Activated naive CD4-positive, alpha-beta T cell treated with Interleukin-2 at 50 U/mL for 16 hours (primary cell): ENCODE measurements at places on chromosomes 1 and 21.

- no peak for DNase-seq
Measured at GRCh38 chr1:1421147-1421906, at the start of gene ANKRD65. ANKRD65 (minus strand) TSS chr1:1421276; CDS start chr1:1421005, 271 bp downstream.

GRCh38 chr1:229058111-229058561, 212.8 kb upstream of the RAB4A start:
- peak; percentile 45 for DNase-seq

DNA sequence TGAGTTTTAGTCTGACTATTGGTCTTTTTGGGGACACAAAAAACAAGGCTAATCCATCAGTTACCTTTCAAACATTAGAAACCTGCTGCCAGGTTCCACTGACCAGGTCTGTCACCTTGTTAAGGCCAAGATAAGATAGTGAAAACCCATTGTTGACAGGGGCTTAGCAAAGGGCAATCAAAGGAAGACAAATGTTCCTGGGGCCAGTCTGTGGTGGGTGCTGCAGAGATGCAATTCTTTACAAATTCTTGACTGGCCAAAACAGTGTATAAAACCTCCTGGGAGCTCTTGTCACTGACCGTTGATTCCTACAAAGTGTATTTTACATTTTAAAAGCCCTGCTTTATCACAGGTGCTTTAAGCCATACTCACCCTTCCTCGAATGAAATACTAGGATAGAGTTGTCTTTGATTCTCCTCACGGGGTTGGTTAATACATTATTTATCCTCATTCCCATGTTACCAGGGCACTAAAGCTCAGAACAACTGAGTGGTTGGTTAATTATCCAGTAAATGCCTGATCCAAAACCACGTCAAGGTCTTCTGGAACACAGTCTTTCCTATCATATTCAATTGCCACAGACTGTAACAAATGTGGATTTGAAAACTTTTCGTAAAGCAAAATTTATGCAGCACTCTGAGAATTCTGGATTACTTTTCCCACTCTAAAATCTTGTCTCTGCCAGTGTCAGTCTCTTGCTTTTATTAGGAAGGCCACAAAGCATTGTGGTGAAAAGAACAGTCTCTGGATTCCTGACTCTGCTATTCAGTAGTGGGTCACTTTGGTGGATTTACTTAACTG, 77.2 kb downstream of the NRIP1 start:
- DNase-seq, result no peak

DNA sequence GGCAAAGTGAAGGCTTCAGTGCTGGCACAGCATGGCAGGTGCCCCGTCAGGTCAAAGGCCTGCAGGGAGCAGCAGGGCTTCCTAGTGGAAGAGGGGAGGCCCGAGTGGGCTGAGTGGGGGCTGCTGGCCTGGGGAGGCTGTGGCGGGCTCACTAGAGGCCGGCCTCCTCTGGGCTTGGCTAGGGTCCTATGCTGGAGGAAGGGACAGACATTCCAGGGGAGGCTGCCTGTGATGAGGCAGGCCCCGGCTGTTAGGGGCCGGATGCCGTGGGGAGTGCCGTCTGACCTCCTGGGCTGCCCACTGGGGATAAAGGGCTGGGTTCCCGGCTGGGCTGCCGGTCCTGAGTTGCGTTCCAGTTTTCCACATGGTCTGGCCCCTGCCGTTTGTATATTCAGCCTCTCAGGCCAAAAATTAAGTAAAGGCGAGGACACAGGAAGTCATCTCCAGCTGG, 21.1 kb downstream of the PRXL2B start:
- DNase-seq, result no peak

- no peak for DNase-seq
Measured at GRCh38 chr1:2112280-2112701, 62.1 kb downstream of the PRKCZ start.

DNA sequence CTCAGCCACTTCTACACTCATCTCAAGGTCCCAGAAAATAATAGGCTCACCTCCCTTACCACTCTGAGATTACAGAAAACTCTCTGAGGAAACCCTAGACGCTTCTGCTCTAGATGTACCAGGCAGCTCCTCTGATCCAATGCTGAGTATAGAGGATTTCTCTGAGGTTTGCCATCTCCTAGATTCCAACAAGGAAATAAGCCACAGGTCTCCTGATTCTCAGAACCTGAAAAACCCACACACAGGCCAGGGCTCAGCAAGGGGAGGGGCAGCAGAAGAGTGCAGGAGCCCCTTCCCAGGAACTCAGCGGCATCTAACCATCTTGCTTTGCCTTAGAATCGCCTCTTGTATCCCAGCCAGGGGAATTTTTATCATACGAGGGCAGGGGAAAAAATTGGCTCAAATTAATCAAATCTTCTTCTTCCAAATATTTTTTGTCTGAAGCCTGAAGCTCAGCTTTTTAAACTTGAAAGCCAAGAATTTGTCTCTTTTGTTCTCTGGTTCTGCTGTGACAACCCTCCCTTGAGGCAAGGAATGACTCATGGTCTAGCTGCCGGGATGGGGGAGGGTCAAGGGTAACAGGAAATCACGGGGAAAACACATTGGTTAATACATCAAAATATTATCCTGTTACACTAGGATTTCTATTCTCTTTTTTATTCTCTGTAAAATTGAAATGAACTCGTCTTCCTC, 30.8 kb downstream of the GORAB start:
- DNase-seq, result peak; percentile 3

DNA sequence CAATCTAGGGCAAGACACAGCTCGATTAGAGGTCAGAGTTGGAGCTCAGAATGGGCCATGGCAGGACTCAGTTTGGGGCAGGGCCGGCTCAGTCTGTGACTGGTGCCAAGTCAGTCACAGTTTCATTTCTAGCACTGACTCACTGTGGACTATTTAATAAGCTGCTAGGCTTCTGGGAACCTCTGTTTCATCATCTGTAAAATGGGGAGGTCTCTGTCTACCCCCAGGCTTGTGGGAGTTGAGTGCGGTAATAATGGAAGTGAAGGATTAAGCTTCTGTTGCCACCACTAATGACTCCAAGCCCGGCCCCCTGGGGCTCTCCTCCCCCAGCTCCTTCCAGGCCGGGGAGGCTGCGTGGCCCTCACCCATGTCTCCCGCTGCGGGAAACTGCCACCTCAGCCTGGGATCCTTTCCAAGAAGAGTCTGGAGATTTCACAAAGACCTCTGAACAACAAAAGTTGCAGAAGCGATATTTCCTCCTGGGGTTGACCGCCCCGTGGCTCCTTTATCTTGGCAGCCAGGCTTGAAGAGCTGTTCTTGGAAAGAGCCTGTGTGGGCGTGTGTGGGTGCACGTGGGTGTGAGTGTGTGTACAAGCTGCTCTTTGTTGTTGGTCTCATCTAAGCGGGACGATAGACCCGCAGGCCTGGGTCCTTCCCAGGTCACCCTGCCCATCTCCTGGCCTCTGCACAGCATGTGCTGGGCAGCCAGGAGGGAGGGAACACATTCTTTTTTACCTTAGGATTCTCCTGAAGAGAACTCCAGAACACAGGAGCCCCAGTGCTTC, 29.1 kb downstream of the KNCN start:
- DNase-seq, result peak; percentile 54

- DNase-seq, result no peak
Measured at GRCh38 chr21:45433301-45433700, 28.3 kb downstream of the COL18A1 start.

DNA sequence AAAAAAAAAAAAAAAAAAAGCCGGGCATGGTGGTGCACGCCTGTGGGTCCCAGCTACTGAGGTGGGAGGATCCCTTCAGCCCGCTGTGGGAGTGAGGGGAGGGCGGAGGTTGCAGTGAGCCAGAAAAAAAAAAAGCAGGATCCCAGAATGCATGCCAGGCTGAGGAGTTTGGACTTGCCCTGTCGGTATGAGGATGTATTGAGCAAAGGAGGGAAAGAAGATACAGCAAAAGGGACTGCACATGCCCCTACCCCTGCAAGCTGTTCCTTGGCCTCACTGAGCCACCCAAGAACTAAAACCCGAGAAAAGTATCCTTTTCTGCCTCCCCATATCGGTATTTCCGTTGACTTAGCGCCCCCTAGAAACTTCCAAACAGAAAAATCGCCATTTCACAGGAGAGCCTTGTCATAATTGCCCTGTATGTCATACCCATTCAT, 1.3 kb upstream of the GPATCH4 start:
- no peak for DNase-seq

DNA sequence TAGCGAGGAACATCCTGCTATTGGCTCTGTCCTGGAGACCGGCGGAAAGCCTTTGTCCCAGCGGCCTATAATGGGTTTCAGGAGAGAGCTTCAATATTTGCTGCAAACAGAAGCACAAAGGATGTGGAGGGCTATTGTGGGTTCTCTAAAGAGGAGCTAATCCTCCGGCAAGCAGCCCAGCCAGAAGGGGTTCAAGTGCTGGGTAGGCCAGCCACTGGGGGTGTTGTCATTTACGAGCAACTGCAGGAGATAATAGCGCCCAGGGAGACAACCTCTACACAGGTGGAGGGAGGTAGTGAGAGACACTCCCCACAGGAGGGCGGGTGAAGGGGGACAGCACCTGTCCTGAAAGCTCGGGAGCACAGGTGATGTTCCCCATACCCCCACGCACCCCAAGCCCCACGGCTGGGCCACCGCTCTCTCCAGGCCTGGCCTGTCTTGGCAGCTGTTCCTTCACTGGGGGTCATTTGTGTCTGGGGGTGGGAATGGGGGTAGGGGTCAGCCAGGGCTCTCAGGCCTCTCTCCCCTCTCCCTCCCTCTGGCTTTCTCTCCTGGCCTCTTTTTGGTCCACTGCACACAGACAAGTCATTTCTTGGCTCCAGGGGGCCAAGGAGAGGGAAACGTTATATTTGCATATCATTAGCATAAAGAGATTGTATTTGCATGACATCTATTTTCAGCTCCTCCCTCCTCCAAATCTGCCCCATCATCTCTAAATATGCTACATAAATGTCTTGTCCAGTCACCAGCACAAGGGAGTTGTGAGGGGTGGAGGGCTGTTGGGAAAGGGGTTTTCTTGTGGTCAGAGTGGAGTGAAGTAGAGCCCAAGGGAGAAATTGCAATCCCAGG, 22.0 kb upstream of the SLC26A9 start:
- no peak for DNase-seq

- DNase-seq, result no peak
Measured at GRCh38 chr1:233033361-233033760, 83.0 kb downstream of the NTPCR start.

GRCh38 chr1:203462878-203463277, 12.7 kb upstream of the PRELP start:
- DNase-seq, result no peak

DNA sequence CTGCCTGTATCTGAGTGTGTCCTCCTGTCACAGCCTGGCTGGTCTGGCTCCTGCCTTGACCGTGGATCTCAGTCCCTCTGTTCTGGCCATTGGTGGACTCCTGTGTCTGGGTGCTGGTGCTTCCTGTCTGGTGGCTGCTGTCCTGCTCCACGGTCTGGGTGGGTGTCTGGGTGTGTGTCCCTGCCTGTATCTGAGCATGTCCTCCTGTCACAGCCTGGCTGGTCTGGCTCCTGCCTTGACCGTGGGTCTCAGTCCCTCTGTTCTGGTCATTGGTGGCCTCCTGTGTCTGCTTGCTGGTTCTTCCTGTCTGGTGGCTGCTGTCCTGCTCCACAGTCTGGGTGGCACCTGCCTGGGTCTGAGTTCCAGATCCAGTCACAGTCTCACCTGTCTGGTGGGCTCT, 4.0 kb downstream of the CRNN start:
- no peak for DNase-seq

DNA sequence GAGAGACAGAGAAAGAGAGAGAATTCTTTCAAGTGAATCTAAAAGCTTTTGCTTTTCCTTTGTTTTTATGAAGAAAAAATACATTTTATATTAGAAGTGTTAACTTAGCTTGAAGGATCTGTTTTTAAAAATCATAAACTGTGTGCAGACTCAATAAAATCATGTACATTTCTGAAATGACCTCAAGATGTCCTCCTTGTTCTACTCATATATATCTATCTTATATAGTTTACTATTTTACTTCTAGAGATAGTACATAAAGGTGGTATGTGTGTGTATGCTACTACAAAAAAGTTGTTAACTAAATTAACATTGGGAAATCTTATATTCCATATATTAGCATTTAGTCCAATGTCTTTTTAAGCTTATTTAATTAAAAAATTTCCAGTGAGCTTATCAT, 117.6 kb downstream of the PTPRC start:
- no peak for DNase-seq

DNA sequence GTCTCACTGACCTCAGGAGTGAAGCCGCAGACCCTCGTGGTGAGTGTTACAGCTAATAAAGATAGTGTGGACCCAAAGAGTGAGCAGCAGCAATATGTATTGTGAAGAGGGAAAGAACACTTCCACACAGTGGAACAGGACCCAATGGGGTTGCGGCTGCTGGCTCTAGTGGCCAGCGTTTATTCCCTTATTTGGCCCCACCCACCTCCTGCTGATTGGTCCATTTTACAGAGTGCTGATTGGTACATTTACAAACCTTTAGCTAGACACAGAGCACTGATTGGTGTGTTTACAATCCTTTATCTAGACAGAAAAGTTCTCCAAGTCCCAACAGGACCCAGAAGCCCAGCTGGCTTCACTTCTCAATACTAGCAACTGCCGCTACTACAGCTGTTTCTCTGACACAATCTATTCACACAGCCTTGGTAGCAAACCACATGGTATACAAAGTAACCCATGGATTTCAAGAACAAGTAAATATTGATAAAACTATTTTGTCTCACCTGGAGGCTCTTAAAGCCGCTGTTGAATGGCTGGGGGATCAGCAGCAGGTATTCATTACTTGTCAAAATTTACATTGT, 25.3 kb upstream of the ITLN1 start:
- DNase-seq, result no peak

DNA sequence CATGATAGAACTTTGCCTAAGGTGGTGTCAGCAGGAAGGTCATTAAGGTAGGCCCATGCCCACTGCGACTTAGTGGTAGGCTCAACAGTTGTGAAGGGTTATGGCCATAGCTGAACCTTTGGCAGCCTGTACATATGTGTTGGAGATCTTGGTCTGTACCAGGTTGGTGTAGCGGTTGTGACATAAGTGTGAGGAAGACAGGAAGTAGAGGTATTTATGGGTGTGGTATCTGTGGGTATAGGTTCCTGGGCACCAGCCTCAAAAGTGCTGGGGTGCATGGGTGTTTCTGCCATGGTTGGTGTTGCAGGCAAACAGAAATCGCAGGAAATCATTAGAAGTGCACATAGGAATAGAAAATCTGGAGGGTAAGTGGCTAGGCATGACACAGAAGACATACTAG, 18.6 kb upstream of the LRIF1 start:
- DNase-seq, result no peak

- DNase-seq, result no peak
Measured at GRCh38 chr1:117846674-117847425, 82.6 kb downstream of the GDAP2 start.
